Fibroblast of mammary gland (primary cell): ENCODE measurements at places on chromosomes 6 and 20.

DNA sequence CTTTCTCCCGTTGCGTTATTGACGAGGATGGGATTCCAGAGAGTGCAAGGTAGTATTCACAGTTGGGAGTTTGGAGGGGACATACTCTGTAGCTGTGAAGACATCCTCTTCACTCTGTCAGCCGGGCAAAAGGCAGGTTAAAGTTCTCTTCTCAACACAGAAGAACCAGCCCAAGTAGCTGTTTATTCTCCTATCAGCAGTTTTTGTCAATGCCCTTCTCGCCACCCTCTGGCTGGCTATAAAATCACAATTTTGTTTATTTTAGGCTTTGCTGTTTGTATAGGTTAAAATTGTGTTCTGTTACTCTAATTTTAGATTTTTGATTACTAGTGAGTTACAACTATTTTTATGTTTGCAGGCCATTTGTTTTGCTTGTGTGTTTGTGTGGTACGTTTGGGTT, 37.9 kb upstream of the MAS1 start:
- DNase-seq: peak; percentile 15

GRCh38 chr6:51553246-51554015, 534.0 kb downstream of the PKHD1 start:
- DNase-seq: no peak

- no peak for DNase-seq
These were observed 16.3 kb downstream of the GNAS start for GRCh38 chr20:58868795-58869194.

- DNase-seq: no peak
These were observed 2.9 kb upstream of the SSTR4 start for GRCh38 chr20:23032056-23032749.

DNA sequence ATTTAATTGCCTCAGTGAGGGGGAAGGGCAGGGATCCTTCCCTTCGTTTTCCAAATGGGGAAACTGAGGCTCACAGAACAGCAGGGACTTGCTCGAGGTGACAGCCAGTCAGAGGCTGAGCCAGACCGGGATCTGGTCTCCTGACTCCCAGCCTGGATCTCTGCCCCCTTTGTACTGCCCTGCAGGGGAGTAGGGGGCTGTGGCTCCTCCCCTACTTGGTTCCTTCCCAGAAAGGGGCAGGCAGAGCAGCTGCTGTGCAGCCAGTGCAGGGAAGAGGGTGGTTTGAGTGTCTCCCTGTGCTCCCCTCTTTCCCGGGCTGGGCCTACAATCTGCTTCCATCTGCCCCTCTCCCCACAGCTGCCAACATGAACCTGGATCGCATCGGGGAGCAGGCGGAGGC, 37.6 kb downstream of the UQCC2 start:
- no peak for DNase-seq

DNA sequence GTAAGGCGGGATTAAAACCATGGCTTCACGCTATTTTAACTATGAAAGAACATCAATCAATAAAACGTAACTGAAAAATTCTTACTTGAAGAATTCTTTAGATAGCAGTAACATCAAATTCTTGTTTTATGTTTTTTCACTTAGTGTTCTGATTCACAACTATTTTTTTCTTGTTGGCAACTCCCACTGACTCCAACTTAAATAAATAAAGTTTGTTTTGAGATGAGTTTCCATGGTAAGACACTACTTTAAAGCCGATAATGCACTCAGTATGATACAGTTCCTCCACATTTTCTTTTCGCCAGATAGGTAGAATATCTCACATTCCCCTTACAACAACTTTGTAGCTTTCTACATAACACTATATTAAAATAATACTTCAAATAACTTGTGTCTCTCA, 33.1 kb upstream of the CNKSR3 start:
- no peak for DNase-seq

DNA sequence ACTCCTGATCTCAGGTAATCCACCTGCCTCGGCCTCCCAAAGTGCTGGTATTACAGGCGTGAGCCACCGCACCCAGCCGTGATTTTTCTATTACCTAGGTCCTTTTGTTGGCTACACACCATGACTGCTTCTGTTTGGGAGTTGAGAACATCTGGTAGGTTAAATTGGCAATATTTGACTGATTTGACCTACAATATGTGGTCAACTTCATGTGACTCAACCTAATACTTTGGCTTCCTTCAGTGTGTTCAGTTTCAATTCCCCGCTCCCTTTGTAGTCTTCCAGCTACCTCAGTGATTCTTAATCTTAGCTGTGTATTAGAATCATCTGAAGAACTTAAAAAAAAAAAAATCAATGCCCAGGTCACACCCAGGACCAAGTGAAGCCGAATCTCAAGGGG, 47.4 kb downstream of the MYB start:
- DNase-seq: no peak

- DNase-seq: peak; percentile 88
These were observed 9.0 kb downstream of the LRP11 start for GRCh38 chr6:149855040-149855654.

DNA sequence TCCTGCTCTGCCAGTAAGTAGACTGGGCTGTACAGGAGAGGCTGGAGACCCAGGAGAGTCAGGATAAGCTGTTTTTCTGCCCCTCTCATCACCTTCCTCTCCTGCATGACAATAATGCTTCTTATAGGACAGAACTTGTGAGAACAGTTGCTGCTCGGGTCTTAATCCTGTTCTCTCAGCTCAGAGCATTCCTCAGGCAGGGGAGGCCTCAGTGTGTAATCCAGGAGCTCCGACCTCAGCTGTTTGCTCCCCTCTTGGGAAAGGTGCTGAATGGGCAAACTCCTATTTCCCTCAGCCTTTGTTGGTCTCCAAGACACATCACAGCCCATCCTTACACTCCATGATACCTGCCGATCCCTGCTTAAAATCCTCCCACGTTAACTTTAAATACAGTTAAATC, 134.9 kb upstream of the LRFN2 start:
- DNase-seq: no peak

GRCh38 chr20:46151936-46152335, 33.8 kb downstream of the CD40 start:
- DNase-seq: no peak
